ENCODE measurements at places on chromosomes 12 and 14. TPM values are rescaled to one million over a fixed set of nuclear protein-coding genes. Genes with fewer than 3 reads are reported as not detected.

HNF1A gene
- total RNA-seq, result not detected

DNA sequence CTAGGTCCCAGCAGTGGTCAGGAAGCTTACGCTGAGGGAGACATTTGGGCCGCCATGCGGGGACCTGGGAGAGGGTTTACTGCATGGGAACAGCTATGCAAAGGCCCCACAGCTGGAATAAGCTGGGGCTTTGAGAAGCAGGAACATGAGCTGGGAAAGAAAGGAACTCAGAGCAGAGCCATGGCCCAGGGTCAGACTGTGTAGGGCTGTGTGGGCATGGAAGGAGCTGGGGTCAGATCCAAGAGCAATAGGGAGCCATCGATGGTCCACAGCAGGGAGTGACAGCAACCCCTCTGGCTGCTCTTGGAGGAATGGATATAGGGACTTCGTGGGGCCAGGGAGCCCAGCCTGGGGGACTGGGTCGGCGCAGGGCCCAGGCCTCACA lies 151.6 kb downstream of the ADGRD1 start:
- no peak for DNase-seq

COCH gene
- total RNA-seq, result 16.8 TPM

- peak; percentile 13 for DNase-seq
Measured at GRCh38 chr14:69363055-69363454, 35.0 kb downstream of the ERH start.

PSEN1 gene
- 53.4 TPM for total RNA-seq

PTPRB gene
- 0.93 TPM for total RNA-seq

- DNase-seq, result peak; percentile 81
Measured at GRCh38 chr12:57632958-57633840, at the start of gene B4GALNT1. TSS of gene B4GALNT1 (minus strand) at chr12:57633201. CDS start at chr12:57632132, 1,069 bp downstream.
